Activated CD4-positive, CD25-positive, alpha-beta regulatory T cell treated with anti-CD3 and anti-CD28 coated beads, Interleukin-2, amount 50 U/mL, for 24 hours (primary cell): ENCODE measurements at places on chromosomes 2 and 18.

GRCh38 chr2:158762336-158762735 lies 32.8 kb upstream of the DAPL1 start:
- no peak for ATAC-seq

- peak; percentile 14 for ATAC-seq
Measured at GRCh38 chr2:212911011-212911410, 240.4 kb downstream of the IKZF2 start.

DNA sequence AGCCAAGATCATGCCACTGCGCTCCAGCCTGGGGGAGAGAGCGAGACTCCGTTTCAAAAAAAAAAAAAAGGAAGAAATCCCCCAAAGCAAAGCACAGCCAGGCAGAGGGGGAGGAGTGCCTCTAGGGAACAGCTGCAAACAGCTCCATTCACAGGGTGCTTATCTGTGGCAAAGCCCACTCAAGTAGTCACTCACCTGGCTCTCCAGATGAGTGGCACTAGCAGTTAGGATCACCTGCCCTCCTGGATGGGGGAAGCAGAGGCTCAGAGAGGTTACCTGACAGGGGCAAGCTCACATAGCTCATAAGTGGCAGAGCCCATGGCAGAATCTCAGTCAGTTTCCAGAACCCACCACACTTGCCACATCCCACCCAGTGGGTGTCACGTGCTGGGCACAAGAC lies 30.3 kb downstream of the TFCP2L1 start:
- no peak for ATAC-seq

DNA sequence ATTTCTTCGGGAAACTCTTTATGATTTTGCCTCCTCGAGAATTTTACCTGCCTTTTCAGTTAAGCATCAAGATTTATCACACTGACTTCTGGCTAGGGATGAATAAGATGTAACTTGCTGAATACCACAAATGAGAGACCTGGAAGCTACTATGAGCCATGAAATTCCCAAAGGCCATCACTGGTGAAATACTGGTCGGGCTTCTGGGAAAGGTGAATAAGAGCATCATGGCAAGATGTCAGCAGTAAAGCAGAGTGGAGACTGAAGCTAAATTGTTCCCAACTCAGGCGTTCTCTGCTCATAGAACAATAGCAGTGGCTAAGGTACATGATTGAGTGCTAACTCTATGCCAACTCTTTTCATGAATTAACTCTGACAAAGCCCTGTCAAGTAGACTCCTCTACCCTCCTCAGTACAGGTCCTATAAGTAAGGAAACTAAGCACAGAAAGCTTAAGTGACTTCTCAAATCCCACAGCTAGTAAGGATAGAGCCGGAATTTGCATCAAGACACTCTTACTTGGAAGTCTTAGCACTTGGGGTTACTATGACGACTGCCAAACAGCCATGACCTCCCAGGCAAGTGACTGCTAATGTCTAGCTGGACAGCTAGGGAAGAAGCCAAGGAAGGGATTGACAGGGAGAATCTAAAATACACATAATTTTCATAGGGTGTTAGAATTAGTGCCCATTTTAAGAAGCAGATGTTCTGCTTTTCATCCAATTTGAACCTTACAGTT lies 22.7 kb upstream of the DSC3 start:
- no peak for ATAC-seq

GRCh38 chr2:26633351-26633945 lies 7.7 kb downstream of the CIB4 start:
- ATAC-seq = no peak
